Ovary (tissue), 10 donors: ENCODE measurements at places on chromosomes 6 and 20. TPM values are rescaled to one million over a fixed set of nuclear protein-coding genes. Genes with fewer than 3 reads are reported as not detected.

The TXLNB gene
- 6.1 TPM for polyA plus RNA-seq

The MAS1 gene
- polyA plus RNA-seq = 0.04 TPM

The PAK5 gene
- 0.47 TPM for polyA plus RNA-seq

DNA sequence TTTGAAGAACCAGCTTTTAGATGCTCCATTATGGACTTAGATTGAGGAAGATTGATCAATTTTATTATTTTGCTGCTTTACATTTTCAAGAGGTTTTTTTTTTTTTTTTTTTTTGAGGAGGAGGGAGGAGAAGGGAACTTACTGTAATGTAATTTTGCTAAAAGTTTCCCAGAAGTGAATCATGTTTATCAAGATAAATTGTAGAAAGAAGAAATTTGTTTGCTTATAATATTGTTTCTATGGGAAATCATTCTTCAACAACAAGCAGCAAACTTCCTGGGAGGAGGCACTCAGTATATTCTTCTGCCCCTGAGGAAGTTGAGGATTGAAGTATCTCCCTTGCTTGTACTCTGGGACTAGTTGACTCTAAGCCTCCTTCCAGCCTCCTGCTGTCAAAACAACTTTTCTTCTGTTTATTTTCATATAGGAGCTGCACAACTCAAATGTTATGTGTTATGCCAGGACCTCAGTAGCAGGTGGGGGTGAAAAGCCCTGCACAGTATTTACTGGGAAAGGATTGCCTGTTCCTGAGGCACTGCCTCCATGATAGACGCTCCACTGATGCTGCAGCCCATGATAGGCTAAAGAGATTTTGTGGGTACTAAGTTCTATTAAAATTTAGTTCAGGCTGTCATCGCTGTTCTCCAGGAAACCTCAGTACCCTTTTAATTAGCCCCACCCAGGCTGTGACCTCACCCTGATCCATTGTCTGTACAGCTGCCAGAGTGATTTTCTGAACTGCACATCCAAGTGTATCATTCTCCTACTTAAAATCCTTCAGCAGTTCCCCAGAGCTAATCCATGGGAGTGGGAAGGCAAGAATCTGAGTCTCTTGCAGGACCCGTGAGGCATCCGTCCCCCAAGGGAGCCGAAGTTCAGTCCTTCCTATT, 51.9 kb downstream of the CARMIL1 start:
- DNase-seq = no peak

GRCh38 chr6:39892490-39893129, 41.7 kb downstream of the MOCS1 start:
- DNase-seq = peak; percentile 69

- DNase-seq = peak; percentile 87
These were observed at the start of gene ID4 for GRCh38 chr6:19836799-19837510. Gene ID4 (plus strand): TSS chr6:19837370. CDS start chr6:19837755, 385 bp downstream.

GRCh38 chr6:106186714-106187113, 100.6 kb downstream of the PRDM1 start:
- no peak for DNase-seq

GRCh38 chr6:12528136-12528535, 188.4 kb upstream of the PHACTR1 start:
- DNase-seq = no peak

- no peak for DNase-seq
These were observed 109.4 kb upstream of the HCRTR2 start for GRCh38 chr6:55064711-55065420.
